Activated CD4-positive, alpha-beta T cell treated with anti-CD3 and anti-CD28 coated beads, Interleukin-2, Interleukin-4, amounts not matched to agents 100 ng/mL and 50 ng/mL, durations not matched to agents 16 hours and 8 hours (primary cell): ENCODE measurements at places on chromosomes 3 and 15.

GRCh38 chr3:129824926-129825541 is 68.5 kb downstream of the TMCC1 start:
- peak; percentile 65 for DNase-seq

DNA sequence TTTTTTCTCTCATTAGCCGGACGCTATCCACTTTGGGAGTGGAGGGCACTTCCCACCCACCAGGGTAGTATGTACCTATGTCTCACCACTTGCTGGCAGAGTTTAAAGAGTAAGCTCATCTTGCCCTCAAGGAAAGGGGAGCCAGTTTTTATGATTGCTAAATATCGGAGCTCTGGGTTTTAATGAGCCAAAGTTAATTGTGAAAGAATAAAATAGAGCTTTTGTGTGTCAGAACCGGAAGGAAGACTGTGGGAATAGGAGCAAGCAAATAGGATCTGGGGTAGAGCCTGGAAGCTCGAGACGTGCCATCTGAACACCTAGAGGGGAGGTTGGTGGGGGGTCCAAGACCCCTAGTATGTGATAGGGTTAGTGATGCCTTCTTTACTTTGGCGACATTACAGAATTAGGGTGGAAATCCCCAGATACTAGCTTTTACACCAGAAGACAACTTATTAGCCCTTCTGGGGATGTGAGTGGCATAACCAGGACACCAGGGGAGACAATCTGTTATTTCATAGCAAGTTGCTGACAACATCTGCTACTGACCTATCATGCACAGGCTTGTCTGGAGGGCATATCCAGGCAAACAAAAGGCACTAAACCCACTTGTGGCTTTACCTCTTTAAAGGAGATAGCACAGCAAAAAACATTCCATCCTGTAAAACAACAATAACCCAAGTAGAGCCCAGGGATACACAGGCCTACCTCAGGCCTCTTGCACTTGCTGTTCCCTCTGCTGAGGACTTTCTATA is 333.8 kb downstream of the ZNF621 start:
- DNase-seq = no peak

DNA sequence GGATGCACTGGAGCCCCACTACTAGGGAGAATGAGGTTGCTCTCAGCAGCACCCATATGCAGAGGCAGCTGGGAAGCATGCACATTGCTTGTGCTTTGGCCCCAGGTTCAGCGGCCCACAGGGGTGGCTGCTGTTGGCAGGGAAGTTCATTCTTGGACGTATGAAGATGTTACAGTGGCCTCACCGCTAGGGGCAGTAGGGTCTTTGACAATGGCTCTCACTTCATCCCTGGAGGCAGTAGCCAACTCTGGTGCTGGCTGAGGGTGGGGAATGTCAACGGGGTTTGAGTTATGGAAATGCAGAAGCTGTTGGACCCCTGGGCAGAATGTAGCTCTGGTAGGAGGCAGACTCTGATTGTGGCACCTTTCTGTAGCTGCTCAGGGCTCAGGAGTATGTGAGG is 279.9 kb downstream of the SCAPER start:
- DNase-seq = no peak

- no peak for DNase-seq
Observed at GRCh38 chr3:56484122-56484521, 15.9 kb upstream of the ERC2 start.
